ENCODE measurements at places on chromosomes 2 and 18. TPM values are rescaled to one million over a fixed set of nuclear protein-coding genes. Genes with fewer than 3 reads are reported as not detected.

Gene INPP1
- 15.0 TPM for total RNA-seq

Gene IL36RN
- not detected for total RNA-seq

GRCh38 chr2:241720099-241720498 is 14.3 kb upstream of the D2HGDH start:
- no peak overlapping the region for H3K27ac ChIP-seq
- DNase-seq = no peak
- no peaks in the 10 kb centered on the region for H3K27me3 ChIP-seq

- H3K27ac ChIP-seq = no peak overlapping the region
- H3K4me1 ChIP-seq = no peaks in the 10 kb centered on the region
- H3K4me3 ChIP-seq = no peak overlapping the region
These were observed 33.5 kb downstream of the CRIM1 start for GRCh38 chr2:36389091-36389564.

Measured in right lobe of liver (tissue), 6 donors.